A673 (cell line): ENCODE measurements at places on chromosomes 6 and 20. TPM values are rescaled to one million over a fixed set of nuclear protein-coding genes. Genes with fewer than 3 reads are reported as not detected.

DNA sequence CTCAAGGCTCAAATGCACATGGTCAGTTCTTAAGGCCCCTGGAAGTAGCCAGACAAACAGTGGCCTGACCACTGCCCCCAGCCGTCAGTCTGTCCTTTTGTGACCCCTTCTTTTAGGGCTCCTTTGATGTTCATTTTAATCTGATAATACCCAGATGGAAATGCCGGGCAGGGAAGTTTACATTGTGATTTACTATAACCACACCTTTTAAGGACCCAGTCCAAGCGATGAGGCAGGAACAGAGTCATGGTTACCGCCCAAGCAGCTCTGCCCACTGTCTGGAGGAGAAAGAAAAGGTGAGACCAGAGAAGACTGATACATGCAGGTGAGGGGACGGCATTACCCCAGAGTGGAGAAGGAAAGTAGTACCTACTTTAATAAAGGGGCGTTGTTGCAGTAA, 110.6 kb downstream of the PLEKHG1 start:
- no peak overlapping the region for H3K27ac ChIP-seq
- H3K4me3 ChIP-seq = no peak overlapping the region
- no peaks in the 10 kb centered on the region for H3K36me3 ChIP-seq
- no peak for DNase-seq
- H3K27me3 ChIP-seq = no peaks in the 10 kb centered on the region

DNA sequence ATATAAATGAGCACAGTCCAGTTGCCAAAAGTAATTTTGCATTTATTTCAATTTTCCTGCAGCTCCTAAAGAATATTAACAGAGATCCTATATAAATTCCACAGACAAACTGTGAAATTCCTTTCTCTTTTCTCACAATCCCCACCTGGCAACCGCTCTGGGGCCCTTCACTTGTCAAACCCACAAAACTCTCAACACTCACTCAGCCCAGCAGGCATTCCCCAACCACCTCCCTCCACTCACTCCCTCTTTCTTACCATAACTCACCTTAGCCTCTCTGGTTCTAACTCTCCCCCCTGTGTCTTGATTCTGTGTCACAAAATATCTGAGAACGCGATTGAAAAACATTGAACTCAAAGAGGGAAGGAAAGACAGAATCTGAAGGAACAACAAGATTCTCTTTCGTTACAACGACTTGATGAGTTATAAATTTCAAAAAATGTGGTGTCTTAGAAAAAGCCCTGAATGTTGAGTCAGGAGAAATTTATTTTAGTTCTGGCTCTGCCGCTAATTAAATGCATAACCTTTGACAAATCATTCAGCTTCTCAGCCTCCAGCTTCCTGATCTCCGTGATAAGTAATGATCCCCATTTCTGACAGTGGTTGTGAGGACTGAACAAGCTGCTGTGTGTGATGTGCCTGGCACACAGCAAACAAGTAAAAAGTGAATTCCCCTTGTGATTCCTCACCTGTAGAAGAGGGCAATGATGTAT, 87.9 kb downstream of the UNC5CL start:
- H3K36me3 ChIP-seq = no peaks in the 10 kb centered on the region
- no peak overlapping the region for H3K27ac ChIP-seq
- no peak for DNase-seq
- H3K4me1 ChIP-seq = peaks cover 6% of the 10 kb centered on the region
- H3K27me3 ChIP-seq = no peaks in the 10 kb centered on the region

- no peak overlapping the region for H3K27ac ChIP-seq
- DNase-seq = peak; percentile 10
- no peaks in the 10 kb centered on the region for H3K4me1 ChIP-seq
- H3K27me3 ChIP-seq = no peaks in the 10 kb centered on the region
- H3K4me3 ChIP-seq = no peak overlapping the region
Measured at GRCh38 chr6:128284128-128284527, 236.3 kb downstream of the PTPRK start.

TNXB gene
- total RNA-seq = 11.5 and 13.6 TPM in 2 replicates

- no peak for DNase-seq
- H3K4me1 ChIP-seq = peaks cover 15% of the 10 kb centered on the region
- H3K4me3 ChIP-seq = no peak overlapping the region
- no peak overlapping the region for H3K27ac ChIP-seq
Measured at GRCh38 chr6:43268355-43268700, 25.0 kb downstream of the TTBK1 start.

GRCh38 chr6:160992061-160992979, 751 bp downstream of the MAP3K4 start:
- peak; percentile 79 for DNase-seq
- H3K4me3 ChIP-seq = peak overlapping the region; percentile 87
- no peaks in the 10 kb centered on the region for H3K27me3 ChIP-seq
- H3K27ac ChIP-seq = peak overlapping the region; percentile 86

GRCh38 chr6:39084506-39084905, 30.5 kb downstream of the SAYSD1 start:
- peaks cover 24% of the 10 kb centered on the region for H3K27me3 ChIP-seq
- no peaks in the 10 kb centered on the region for H3K4me1 ChIP-seq
- no peak overlapping the region for H3K4me3 ChIP-seq
- peak; percentile 10 for DNase-seq
- H3K36me3 ChIP-seq = no peaks in the 10 kb centered on the region

NHSL1 gene
- 29.5 and 33.1 TPM in 2 replicates for total RNA-seq
